ENCODE measurements at places on chromosomes 11 and 22.

GRCh38 chr11:77407613-77408012 lies 66.3 kb downstream of the PAK1 start:
- no peak for DNase-seq

GRCh38 chr11:17407575-17407974 lies 19.1 kb upstream of the KCNJ11 start:
- DNase-seq, result no peak

DNA sequence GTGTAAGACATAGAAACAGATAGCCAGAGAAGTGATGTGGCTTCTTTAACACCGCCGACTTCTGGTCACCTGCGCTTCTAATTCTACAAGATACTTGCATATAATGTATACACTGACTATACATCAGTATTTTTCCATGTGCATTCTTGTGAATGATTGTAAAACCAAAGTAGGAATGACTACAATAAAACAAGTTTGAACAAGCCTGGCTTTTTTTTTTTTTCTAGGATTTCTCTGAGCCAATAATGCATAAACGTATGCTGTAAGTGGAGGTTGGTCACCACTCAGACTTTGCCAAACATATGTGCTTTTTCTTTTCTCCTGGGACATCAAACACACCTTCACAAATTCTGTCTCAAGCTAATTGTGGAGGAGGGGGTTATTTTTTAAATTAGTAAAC lies 237.8 kb upstream of the KIRREL3 start:
- DNase-seq, result no peak

- DNase-seq, result no peak
These were observed 17.4 kb upstream of the OR9I1 start for GRCh38 chr11:58142761-58143160.

- DNase-seq, result no peak
These were observed 38.2 kb downstream of the FEZ1 start for GRCh38 chr11:125457814-125458343.

DNA sequence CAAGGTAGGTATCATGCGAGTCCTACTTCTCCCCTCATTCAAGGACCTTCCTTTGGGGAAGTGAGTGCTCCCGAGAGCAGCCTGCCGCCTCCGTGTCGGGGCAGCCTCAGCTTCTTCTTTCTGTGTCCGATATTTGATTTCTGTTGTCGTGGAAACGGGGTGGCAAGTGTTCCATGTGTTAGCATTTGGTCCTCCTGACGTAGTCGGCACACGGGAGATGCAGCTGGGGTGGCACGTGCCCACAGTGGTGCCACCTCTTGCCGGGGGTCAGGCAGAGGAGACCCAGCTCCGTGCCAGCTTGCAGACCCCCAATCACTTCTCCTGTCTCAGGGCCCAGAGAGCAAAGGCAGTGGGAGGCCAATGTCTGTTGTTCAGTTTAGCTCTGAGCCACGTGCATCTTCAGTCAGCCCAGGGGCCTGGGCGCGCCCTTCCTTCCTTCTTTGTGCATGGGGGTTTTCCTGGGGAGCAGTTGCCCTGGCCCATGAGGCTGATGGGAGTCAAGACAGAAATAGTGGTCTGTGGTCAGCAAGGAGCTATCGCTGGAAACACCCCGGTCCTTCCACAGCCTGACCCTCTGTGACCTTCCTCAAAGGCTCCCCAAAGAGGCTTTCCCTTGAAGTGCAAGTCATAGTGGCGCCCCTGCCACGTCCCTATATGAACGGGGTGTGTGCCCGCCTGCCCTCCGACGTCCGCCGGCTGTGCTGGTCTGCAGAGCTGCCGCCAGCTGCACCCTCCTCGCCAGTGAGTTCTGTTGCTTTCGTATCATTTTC lies 44.5 kb downstream of the PARVB start:
- no peak for DNase-seq

DNA sequence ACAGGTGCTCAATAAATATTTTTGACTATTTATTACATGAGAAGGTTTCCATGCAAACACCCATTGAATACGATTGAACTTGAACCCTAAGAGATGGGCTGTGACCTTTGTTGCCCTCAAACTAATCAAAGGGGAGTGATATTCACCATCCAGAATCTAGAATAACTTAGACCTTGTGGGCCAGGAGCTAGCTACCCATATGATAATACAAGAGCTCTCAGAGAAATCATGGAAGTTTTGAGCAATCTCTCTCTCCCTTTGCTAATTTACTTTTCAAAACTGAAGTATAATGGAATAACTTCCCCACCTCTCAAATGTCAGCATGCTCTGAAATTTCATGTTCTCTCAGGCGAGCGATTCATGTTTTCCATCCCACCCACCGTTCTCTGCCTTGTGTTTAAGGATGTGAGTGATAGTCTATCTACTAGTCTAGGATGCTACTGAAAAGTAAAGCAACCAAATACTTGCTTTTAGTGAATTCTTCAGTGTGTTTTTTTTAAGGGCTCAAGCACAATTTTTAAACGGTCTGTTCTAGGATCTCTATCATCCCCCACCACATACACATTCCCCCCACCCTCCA lies 33.3 kb downstream of the BARX2 start:
- DNase-seq, result no peak

- DNase-seq, result no peak
These were observed 11.0 kb downstream of the SMTN start for GRCh38 chr22:31092161-31092560.

DNA sequence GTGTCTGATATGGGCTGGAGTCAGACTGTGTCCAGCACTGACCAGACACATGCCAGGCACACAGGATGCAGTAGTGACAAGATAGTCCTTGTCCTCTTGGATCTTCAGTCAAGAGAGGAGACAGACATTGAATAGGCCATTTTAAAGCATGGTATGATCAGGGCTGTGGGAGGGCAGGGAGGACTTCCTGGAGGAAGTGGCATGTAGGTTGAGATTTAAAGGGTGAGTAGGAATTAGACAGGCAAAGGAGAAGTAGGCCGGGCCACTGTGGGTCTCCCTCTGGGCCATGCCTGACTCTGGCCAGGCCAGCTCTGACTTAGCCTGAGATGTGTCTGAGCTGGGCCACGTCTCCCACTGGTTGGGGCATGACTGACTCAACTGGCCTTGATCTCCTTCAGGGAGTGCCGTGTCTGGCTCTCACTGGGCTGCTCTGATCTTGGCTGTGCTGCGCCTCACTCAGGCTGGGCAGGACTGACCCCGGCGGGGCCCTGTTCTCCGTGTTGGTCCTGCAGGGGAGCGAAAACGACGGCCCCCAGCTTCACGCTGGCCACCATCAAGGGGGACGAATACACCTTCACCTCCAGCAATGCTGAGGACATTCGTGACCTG lies 71.2 kb downstream of the MYO7A start:
- no peak for DNase-seq

- no peak for DNase-seq
These were observed 15.8 kb downstream of the C11orf71 start for GRCh38 chr11:114384487-114384886.

DNA sequence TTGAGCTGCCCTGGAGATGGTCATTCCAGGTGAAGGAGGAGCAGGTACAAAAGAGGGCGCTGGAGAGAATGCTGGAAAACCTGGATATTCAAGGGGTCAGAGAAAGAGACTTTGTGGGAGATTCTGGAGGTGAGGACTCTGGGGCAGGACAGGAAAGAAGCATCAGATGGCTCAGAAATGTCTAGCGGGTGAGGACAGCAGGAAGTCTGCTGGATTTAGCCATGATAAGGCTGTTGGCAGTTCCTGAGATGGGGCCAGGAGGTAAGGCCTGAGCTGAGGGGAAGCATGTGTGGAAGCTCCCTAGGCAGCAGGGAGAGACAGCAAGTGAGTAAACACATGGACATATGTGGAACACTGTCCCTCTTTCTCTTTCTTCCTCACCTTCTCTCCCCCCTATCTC lies 1.5 kb downstream of the UPB1 start:
- no peak for DNase-seq

DNA sequence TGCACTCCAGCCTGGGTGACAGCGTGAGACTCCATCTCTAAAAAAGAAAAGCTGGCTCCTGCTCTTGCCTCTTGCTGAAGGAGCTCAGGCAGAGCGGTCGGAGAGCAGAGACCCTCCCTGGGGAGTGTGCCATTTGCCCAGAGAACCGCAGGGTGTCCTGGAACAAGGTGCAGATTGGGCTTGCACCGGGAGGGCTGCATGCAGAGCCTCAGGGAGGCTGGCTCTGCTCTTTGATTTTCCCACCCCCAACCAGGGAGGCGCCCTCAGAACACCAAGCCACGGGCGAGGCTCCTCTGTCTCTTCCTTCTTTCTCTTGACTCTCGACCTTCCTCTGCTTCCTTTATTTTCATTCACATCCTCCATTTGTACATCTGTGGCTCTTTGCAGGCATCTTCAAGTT lies 889.1 kb downstream of the OPCML start:
- DNase-seq, result no peak
